H9 (cell line): ENCODE measurements at places on chromosomes 1 and 21. TPM values are rescaled to one million over a fixed set of nuclear protein-coding genes. Genes with fewer than 3 reads are reported as not detected.

DNA sequence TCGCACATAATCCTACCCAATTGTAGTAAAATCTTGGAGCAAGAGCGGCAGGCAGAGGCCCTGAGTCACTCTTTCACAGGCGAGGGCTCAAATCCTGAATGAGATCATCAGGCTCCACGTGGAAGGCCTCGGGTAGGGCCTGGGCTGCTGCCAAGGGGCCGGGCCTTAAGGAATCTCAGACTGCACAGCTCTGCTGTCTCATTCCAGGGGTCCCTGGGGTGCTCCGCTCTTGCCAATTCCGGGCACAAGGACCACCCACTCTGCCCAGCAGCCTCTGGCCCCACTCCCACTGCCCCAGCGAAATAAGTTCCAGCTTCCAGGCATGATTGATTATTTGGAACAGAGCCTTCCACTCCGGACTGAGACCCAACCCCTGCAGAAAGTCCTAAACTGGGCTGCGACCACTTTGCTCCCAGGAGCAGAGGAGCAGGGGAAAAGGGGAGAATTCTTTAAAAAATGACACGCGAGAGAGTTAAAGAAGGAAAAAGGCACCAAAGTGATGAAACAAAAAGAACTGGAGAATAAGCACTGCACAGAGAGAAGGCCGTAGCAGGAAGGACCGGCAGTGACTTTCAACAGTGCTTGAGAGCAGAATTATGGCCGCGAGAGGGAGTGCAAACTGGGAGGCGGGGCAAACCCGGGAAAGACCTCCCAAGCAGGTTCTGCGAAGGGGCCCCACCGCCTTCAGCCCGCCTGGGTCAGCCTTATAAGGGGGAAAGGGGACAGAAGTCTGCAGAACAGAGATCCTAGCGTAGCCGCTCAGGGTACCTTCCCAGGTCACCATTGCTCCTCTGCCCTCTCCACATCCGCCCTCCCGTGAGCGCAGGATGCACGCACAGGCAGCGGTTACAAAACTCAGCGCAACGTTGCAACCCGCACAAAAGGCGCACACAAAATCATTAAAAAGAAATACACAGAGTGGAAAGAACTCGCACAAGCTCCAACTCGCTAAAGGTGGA, 2.0 kb downstream of the ADAMTS1 start:
- peak; percentile 86 for DNase-seq

The HES3 gene
- 89.9 and 93.4 TPM in 2 replicates for total RNA-seq

DNA sequence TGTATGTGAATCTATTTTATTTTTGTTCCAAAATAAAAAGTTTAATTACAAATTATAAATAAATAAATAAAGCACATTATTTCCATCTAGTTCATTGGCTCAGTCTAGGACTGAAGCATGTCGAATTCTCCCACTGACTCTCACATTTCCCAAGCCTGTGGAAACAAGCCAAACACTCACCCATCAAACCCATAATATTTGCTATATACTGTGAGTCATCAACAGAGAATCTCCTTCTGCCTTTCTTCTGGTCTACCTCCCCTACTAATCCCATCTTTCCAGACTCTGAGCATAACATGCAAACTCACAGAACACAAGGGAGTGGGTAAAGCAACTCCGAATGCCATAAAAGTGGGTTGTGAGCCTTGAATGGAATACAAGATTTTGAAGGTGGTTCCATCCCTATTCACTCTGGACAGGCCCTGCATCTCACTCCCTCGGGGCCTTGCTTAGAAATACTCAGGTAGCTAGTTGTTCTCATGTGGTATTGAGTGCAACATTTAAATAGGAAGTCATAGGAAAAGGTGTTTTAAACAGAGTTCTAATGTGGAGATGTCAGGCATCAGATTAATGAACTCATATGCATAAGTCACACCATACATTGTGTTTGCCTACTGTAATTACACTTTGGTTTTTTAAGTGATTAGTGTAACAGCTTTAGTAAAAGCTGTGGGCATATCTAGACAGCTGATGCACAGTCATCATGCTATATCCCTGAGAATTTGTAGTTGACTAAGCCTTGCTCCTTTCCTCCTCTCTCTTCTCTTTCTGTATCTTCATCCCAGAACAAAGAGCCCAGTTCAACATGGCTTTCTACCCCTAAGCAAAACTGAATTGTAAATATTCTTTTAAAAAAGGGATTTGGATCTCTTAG, 47.0 kb downstream of the F5 start:
- DNase-seq, result no peak

DNA sequence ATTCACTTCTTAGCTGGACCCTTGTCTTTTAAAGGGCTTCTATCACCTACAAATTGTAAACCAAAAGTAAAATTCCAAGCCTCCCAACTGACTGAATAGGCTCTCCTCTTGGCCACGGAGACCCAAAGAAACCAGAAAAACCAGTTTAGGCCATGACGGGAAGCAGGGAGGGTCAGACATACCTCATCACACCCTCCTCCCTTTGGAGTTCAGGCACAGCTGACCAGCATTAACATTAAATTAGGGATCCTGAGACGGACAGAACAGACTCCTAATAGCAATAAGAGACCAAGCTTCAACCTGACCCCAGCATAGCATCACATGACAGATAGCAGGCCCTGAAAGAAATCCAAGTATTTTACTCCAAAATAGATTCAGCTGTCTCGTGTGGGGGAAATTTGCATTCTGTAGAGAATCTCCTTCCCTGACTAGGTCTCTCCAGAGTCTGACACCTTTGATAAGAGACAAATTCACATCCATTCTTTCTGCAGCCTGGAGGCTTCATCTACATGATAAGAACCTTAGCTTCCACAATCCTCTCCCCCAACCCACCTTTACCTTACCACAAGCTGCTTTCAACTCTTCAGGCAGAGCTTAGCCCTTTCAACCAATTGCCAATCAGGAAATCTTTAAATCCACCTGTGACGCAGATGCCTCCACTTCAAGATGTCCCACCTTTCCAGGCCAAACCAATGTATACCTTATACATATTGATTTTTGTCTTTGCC, 177.1 kb upstream of the RAB4A start:
- peak; percentile 88 for DNase-seq

The C1orf115 gene
- total RNA-seq, result 6.0 and 7.3 TPM in 2 replicates

The RAD54L gene
- total RNA-seq, result 43.4 and 46.8 TPM in 2 replicates

- DNase-seq, result no peak
Measured at GRCh38 chr1:96820671-96821070, 99.1 kb downstream of the PTBP2 start.

GRCh38 chr1:116425987-116426386, 52.9 kb downstream of the ATP1A1 start:
- DNase-seq, result no peak

DNA sequence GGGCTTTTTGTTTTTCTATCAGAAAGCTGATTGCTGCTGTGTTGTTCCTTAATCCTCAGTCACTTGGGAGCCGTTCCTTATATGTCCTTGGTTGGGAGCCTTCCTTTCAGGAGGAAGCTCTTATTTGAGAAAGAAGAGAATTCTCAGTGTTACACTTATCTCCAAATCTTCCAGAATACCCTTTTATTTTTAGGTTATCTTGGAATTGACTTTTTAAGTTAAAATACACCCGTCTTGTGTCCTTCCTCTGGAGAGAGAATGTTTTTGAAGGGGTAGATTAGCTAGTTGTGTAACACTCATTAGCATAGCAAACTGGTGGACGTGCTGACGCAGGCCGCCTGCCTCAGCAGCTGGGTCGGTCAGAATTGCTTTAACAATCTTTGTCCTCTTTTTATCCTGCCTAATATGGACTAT, 42.1 kb downstream of the LRRC8B start:
- DNase-seq, result no peak

- DNase-seq, result peak; percentile 54
Measured at GRCh38 chr1:29166291-29166878, 15.3 kb downstream of the SRSF4 start.

- peak; percentile 28 for DNase-seq
Measured at GRCh38 chr1:83882906-83883305, 116.0 kb downstream of the TTLL7 start.

DNA sequence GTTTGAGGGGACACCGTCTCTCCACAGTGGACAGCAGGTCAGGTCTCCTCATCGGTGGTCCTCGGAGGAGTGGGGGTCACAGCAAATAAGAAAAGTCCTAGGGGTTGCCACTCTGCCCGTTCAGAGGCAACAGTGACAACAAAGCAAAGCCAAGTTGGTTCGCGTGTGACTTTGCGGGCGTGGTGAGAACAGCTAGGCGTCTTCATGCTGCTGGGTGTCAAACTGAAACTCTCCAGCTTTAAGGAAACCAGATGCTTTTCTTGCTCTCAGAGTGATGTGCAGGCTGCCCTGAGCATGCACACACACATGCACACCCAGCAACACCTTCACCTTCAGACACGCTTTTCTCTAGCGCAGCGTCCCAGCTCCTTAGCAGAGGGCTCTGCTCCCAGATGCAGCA, 70.1 kb upstream of the ARHGEF16 start:
- no peak for DNase-seq

The SZRD1 gene
- total RNA-seq, result 118 and 119 TPM in 2 replicates

- DNase-seq, result no peak
Measured at GRCh38 chr1:119946724-119947123, 50.4 kb upstream of the ADAM30 start.

The TMEM125 gene
- total RNA-seq, result 19.1 and 19.6 TPM in 2 replicates

DNA sequence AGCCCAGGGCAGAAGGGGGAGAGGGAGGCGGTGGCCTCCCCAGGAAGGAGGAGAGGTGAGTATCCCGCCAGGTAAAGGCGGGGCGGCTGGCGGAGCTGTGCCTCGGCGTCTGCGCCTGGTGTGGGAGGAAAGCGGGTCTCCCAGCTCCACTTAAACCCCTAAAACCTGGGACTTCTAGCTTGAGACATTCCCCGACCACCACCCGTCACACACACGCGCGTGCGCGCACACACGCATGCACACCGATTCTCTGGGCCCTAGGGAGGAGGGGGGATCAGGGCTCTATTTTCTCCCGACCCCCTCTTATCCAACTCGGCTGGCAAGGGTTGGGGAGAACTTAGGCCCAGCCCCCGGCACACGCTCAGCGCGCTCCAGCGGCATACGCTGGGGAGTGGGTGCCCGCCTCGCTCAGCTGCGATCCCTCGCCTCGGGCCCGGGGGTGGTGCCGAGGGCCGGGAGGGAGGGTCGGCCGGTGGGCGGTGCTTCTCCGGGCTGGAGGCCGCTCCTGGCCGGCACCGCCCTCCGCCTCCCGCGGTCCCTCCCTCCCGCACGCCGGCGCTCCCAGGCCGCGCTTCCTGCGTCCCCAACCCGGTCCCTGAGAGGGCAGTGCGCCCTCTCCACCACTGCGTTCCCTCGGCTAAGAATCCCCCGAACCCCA, at the start of gene TMEM51:
Gene TMEM51, plus strand, starts transcription at position 564 of the 658 bp plus-strand sequence. CDS start 61,341 bp downstream, outside the sequence.
- DNase-seq, result peak; percentile 84

- peak; percentile 70 for DNase-seq
Measured at GRCh38 chr1:233518344-233518743, 95.6 kb upstream of the KCNK1 start.

DNA sequence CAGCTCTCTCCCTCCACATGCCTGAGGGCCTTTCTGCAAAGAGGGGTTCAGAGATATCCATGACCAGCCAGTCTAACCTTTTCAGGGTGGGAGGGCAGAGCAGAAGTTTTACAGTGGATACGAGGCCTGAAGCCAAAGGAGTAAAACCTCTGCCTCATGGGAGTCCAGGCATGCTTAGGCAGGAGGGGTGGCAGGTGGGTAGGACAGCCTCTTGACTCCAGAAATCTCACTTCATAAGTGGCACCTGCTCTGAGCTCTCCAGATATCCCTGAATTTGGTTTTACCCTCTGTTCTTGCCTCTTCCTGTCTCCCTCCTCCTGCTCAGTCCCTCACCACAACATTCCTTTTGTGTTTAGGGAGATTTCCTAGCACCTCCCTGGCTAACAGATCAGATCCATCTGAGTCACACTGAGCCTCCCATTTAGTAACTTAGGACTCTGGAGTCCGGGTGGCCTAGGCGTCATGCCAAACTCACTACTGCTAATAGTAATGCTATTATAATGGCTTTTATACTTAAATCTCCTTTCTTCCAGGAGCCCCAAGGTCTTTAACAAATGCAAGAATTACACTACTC, 201.0 kb downstream of the HS2ST1 start:
- no peak for DNase-seq

The CCDC181 gene
- total RNA-seq, result 2.9 TPM in 2 replicates

- DNase-seq, result no peak
Measured at GRCh38 chr1:210978316-210978973, 155.5 kb downstream of the KCNH1 start.

- no peak for DNase-seq
Measured at GRCh38 chr1:182556279-182556678, 32.8 kb downstream of the RNASEL start.

DNA sequence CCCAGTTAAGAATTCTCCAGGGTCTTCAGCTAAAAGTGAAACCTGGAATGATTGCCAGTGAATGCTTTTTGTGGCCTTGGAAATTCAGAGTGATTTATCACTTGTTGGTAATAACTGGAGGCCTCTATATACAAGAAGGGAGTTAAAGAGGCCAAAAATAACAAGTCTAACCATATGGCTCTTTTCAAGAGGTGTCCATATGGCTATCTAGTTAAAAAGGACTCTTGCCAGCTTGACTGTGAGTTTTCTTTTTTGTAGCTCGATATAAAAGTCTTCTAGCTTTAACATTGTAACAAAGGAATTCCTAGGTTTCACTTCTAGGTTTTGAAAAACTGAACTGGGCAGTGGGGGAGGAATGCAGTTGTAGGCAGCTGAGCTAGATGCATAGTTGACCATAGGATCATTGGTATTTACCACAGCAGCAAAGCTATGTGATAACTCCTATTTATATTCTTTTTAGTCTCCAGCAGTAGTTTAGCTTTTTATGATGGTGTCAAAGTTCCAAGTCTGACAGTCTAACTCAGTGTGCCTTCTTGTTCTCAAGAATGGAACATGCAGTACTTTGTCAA, 44.4 kb downstream of the CACHD1 start:
- no peak for DNase-seq

DNA sequence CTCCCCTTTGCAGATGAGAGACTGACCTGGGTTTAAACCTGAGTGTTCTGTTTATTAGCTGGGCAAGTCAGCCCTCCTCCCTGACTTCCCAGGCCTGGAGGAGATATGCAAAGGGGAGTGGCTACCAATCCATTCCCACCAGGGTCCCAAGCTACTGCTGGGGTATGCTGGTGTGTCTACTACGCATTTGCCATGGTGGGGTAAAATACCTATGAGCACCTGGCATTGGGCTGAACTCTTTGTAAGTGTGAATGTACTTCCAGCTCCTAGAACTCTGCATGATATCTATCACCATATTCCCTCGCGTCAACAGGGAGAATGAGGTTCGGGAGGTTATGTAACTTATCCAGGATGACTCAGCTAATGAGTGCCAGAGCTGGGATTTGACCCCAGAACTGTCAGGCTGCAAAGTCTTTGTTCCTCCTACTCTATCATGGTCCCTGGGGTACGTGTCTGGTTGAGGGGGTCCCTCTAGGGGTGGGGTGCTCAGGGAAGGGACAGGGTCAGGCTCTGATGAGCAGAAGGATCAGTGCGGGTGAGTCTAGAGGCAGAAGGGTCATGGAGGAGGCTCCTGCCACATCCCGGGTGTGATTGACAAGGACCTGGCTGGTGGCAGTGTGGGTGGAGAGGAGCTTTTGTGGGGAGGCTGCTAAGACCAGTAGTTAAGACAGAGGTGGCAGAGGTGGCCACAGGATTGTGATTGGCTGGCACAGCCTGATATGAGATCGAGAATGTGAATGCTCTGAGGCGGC, 16.7 kb downstream of the AMPD2 start:
- peak; percentile 55 for DNase-seq

The FCER1G gene
- 0.44 and 0.90 TPM in 2 replicates for total RNA-seq
